ENCODE measurements at places on chromosomes 5 and 9. TPM values are rescaled to one million over a fixed set of nuclear protein-coding genes. Genes with fewer than 3 reads are reported as not detected.

The PGGT1B gene
- polyA plus RNA-seq: 36.7 TPM

The PCDHB15 gene
- 9.8 TPM for polyA plus RNA-seq

The ARL14EPL gene
- not detected for polyA plus RNA-seq

The FANCC gene
- 31.7 TPM for polyA plus RNA-seq

- DNase-seq: no peak
These were observed 261.8 kb downstream of the ASTN2 start for GRCh38 chr9:117153021-117153420.

GRCh38 chr9:84136119-84136868 is 155.7 kb downstream of the RMI1 start:
- no peak for DNase-seq

DNA sequence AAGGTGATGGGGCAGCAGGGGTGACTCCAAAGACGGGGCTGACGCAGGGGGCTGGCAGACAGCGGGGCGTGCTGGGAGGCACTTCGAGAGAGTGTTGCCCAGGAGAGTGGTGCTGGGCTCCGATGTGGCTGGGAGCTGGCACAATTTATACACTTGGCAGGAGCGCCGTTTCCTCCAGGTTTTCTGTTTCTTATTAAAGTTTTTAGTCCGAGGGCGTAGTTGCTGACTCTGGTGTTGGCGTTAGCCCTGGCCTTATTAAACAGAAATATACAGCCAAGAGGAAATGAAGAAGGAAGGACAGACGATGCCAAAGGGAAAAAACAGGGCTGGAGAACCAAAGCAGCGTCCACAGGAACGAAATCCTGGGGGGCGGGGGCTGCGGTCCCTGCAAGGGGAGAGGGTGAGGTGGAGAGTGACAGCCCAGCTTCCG is 139.6 kb upstream of the PHYKPL start:
- peak; percentile 35 for DNase-seq

DNA sequence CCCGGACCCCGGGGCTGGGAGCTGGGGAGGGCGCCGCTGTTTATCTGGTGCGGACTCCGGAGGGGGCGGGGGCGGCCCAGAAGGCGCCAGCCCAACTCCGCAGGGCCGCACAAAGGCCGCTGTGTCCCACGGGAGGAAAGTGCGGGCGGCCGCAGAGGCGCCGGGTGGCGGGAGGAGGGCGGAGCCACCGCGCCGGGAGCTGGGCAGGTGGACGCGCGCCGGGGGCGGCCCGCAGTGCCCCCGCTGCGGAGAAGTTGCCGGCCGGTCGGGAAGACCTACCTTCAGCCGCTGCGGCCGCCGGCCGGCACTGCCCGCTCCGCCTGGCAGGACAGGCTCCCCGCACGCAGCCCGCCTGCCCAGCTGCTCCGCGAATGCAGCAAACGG is 43.6 kb downstream of the NACC2 start:
- no peak for DNase-seq

GRCh38 chr9:1604942-1605560 is 410.1 kb upstream of the SMARCA2 start:
- peak; percentile 6 for DNase-seq

DNA sequence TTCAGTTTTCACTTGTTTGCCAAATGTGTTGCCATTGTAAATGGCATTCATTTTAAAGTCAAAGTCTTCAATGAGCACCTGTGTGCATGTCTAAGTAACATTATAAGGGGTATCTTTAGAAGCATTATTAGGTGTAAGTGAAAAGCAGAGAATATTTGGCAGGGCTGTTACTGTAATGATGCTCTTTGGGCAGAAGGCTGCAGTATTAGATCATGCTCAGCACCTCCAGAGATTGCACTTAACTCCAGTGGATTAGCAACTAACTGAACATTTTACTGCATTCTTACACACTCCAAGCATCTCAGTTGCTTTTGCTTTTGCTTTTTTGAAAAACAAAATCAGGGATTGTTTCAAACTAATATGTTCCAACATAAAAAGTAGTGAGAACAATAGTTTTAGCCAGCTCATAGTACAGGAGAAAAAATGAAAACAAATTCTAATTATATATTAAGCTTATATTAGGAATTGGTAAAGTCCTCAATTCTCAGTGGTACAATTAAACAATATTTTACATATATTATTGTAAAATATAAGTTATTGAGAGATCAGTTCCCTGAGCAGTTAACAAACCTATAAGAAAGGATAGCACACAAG is 1740.9 kb upstream of the CDH9 start:
- DNase-seq: no peak

All from right lung (tissue), 10 donors.